ENCODE measurements at places on chromosomes 11 and 22.

- no peak for DNase-seq
Observed at GRCh38 chr11:35166369-35167360, 27.7 kb downstream of the CD44 start.

DNA sequence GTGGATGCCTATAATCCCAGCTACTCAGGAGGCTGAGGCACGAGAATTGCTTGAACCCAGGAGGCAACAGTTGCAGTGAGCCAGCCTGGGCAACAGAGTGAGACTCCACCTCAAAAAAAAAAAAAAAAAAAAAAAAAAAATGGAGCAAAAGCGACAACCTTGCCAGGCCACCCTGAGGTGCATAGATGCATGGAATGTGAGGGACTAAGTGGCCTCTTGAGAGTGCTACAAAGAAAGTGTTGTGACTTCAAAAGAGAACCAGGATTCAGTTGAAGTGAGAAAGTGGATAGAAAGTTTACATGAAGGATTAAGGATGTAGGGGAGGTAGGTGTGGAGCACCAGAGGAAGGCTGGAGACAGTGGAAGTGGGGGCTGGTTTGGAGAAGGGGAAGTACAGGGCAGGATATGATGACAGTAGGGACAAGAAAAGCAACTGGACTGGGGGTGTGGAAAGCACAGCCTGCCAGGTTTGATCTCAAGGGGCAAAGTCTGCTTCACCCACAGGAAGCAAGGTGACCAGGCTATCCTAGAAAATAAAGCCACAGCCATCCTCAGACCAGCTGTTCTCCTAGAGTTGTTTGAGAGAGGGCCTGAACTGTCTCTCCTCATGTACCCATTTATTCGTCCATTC lies 36.0 kb upstream of the OLFML1 start:
- DNase-seq = peak; percentile 2

DNA sequence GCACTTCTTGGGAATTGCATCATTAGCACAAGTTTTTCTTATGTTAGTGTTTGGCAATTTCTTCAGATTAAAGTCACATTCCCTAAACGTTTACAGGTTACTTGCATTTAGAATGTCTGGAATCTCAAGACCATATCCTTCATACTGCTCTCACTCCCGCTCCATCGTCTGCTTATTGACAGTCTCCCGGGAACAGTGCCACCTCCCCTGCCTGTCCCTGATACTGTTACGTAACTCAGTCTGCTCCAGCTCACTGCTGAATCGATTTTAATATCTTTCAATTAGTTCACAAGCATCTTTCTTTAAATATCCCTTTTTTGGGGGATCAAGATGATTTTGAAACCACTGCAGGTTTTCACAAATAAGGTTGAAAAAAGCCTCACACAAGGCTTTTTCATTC lies 48.2 kb downstream of the GLYATL2 start:
- DNase-seq = no peak

GRCh38 chr11:17046690-17047089 lies 30.8 kb downstream of the RPS13 start:
- DNase-seq = no peak

- no peak for DNase-seq
Observed at GRCh38 chr22:19042285-19043120, 79.7 kb downstream of the DGCR2 start.

DNA sequence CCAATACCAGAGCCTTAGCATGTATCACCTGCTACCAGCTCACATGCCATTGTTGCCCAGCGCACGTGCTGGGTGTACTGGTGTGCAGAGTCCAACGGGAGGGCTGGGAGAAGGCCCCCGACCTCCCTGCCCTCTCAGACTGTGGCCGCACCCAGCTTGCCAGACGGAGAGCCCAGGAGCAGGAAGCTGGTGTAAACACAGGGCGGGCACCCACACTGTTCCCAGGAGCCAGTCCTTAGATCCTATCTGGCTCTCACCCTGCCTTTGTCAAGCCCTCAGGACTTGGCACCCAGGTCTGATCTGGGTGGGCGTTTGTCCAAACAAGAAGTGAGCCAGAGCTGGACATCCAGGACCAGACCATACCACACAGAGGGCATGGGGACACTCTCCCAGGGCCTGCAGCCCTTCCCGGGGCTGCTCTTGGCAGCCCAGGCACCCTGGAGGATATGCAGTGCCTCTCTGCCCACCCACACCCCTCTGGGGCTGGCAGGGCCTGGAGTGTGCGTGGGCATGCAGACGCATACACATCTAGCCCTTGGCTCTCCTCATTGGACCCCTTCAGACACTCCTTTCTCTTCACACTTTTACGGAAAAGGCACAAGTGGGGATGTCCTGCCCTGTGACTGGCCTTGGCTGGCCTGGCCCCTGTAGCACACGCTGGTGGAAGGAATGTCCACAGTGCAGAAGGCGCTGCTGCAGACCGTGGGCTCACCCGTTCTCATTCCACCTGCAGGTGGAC lies 19.9 kb upstream of the CLDN5 start:
- DNase-seq = no peak

DNA sequence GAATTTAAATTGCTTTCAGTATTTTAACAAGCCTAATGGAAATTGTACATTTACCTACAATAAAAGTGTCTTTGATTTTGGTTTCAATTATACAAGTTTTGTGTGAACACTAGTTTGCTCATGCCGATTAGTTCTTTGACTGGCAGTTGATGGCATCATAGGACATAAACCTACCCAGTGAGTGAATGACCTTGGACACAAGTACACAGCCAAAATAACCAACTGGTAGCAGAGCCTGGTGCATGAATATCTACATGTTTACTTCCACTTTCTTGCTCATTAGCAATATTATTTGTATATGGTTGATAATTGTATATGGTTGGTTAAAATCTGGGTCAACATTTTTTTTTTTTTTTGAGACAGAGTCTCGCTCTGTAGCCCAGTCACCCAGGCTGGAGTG lies 37.8 kb downstream of the STIM1 start:
- DNase-seq = no peak

- no peak for DNase-seq
Observed at GRCh38 chr11:2980168-2980840, 11.8 kb downstream of the NAP1L4 start.

DNA sequence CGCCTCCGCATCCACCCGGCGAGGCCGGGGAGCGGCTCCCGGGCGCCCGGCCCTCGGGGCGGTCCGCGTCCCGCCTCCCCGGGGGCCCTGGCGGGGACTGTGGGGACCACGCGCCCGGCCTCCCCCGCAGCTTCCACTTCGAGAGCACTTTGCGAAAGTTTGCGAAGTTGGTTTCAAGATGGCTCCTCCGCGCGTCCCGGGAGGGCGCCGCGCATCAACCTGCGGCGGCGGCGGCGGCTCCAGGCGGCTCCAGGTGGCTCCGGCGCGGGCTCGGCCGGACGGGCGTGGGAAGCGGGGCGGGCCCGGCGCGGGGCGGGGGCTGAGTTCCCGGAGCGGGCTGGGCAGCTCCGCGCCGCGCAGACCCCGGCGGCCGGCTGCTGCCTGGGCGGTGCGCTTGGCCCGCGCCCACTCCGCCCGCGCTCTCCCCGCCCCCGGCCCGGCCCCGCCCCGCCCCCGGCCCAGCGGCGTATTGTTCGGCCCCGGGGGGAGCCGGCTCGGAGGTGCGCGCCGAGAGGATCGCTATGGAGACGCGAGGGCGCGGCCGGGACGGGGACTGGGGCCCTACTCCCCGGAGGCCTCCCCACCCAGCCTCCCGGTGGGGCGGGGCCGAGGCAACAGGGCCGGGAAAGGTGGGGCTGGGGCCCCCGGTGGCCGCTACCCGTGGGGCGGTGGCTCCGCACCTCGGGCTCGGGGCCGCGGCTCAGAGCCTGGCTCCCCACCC lies at the start of gene CELSR1:
CELSR1 (minus strand) TSS at position 396 of the 721 bp plus-strand sequence. CDS start 450 bp downstream, outside the sequence.
- no peak for DNase-seq

DNA sequence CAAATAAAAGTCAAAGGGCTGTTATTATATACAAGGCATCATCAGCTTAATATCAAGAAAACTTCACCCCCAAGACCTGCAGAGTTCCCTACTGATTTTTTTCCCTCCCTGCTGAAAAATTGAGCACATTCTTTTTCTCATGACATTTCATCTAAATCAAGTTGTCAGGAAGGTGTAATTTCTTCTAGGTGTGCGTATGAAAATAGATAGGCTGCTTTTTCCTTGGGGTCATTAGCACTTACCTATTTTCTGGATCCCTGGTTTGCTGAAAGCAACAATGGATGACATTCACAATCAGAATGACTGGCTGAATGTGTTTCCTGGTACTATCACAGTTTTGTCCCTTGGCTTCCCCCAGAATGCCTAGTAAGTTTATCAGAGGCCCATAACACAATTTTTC lies 225.0 kb upstream of the KIRREL3 start:
- DNase-seq = no peak

DNA sequence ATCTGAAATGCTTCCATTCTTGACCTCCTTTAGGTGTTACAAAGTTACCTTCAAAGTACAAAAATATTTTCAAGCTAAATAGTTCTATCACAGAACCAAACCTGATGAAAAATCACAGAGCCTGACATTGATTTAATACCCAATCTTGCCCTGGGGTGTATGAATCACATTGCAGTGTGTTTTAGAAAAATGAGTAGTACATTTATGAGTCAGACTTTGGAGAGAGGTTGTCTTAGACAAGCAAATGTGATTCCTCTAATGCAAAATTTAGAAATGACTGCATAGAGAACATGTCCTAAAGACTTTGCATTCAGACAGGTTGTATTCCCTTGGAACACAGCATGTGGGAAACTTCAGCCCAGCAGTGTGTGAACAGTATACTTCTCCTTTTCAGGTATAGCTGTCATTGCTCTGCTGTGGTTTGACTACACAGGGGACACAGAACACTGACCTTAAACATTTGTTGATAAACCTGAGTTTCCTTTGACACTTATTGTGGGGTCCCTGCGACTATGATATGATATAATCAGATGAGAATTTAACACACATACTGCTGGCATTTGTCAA lies 972.1 kb downstream of the JRKL start:
- no peak for DNase-seq

DNA sequence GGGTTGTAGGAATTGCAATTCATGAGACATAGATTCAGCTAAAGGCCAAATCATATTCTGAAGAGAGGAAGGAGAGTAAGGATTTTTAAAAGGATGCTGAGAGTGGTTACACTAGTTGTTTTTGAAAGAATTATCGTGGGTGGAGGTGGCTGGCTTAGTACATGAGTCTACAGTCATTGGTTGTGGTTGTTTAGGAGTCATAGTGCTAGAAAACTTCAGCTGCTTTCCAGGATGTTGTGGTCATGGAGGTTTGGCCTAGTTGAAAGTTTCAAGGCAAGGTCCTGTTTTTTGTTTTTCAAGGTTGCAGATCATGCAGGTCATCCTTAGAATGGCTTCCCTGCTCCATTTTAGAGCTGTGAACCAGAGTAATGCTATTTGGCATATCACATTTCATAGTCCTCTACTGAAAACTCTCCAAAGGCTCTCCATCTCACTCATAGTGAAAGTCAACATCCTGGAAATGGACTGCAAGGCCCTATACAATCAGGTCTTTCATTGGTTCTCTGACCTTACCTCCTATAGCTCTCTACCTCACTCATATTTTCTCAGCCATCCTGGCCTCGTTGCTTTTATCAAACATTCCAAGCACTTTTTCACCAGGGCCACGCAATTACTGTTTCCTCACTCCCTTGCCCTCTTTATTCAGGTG lies 26.1 kb upstream of the ZBTB44 start:
- DNase-seq = no peak

GRCh38 chr11:1987024-1987423 lies 10.6 kb downstream of the H19 start:
- DNase-seq = no peak

GRCh38 chr11:2583605-2583958 lies 116.2 kb downstream of the KCNQ1OT1 start:
- DNase-seq = no peak

- DNase-seq = no peak
Observed at GRCh38 chr11:6828103-6828502, 17.4 kb upstream of the OR10A5 start.

DNA sequence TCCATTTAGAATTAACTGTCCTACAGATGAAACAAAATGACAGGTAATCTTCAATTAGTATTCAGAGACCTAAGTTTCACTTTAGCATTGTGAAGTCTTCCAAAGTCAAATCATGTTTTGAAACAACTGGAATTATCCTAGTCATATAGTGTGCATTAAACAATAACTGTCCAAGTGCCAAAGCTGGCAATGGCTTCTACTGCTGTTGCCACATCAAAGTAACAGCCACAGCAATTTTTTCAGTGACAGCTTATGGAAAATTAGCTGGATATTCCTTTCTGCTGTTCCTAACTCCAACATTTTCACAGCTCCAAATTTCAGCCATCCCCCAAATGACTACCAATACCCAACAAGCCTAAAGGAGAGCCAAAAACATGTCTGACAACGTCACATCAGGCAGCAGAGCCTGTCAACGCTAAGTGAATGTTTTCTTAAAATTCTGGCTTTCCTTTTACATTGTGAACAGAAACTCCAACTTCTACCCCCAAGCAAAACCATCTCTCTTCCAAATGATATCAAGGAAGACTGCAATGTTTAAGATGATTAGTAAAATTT lies 45.3 kb upstream of the CCDC34 start:
- DNase-seq = no peak

DNA sequence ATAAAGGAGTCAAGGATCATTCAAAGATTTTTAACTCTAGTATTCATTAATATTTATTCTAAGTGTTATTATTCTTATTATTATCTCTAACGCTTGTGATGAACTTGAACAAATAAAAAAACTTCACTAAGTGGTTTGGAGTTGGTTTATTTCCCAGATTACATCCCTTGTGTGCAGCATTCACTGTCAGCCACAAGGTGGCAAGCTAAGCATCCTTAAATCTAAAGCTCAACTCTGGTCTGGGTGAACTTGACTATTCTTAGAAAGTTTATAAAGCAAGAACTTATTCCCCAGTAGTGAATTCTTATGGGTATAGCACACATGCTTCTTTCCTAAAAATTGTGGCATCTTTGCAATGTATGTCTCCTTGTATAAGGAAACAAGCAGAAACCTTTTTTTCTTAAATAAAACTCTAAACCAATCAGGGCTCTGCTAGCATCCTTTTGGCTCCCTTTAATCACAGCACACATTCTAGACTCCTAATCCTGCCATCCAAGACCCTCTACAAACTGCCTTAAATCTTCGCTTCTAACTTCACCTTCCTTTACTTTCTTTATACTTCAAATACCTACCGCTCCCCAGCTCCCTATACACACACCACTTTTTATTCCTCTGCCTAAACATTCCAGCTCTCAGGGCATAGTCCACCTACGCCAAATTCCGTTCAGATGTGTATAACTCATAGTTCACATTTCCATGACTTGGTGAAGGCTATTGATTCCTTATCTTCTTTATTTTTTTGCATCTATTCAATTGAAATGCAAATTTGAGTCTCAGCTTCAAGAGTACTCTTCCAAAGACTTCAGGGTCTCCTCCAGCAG lies 1068.8 kb downstream of the DLG2 start:
- DNase-seq = peak; percentile 82

GRCh38 chr11:64842851-64843685 lies 1.4 kb downstream of the CDC42BPG start:
- DNase-seq = no peak
